Naive thymus-derived CD4-positive, alpha-beta T cell (primary cell): ENCODE measurements at places on chromosomes 12 and 14.

- no peak for DNase-seq
These were observed 19.2 kb upstream of the CACNA2D4 start for GRCh38 chr12:1937481-1938224.

DNA sequence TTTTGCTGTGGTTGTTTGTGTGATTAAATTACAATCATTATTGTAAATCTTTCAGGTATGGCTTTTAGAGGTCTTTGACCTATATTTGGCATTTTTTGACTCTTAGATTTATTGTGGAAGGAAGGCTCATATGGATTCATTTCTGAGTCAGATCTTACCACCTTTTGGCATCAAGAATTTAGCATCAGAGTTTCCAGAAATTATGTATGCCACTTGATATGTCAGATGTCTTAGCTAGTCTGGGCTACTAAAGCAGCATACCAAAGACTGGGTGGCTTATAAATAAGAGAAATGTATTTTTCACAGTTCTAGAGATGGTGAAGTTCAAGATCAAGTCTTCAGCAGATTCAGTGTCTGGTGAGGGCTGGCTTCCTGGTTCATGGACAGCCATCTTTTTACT lies 129.5 kb upstream of the PZP start:
- no peak for DNase-seq

GRCh38 chr14:58362798-58363412 lies 32.8 kb upstream of the TOMM20L start:
- DNase-seq, result peak; percentile 40

GRCh38 chr14:33686218-33686617 lies 264.7 kb downstream of the EGLN3 start:
- DNase-seq, result no peak

DNA sequence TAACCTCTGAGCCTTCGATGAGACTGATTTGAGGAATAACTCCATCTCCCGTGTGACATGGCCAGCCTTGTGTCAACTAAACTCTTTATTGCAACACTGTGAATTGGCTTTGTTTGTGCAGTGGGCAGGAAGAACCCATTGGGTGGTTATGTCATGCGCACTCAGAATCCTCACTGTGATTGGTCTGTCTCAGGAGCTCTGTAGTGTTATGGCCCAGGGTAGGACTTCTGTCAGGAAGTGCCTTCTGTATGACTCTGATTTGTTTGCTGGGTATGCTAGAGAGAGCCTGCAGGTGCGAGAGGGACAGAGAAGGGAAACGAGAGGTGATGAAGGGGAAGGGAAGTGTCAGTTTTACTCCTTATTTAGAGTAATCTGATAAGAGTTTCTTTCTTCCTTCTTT lies 71.5 kb upstream of the DCD start:
- no peak for DNase-seq

DNA sequence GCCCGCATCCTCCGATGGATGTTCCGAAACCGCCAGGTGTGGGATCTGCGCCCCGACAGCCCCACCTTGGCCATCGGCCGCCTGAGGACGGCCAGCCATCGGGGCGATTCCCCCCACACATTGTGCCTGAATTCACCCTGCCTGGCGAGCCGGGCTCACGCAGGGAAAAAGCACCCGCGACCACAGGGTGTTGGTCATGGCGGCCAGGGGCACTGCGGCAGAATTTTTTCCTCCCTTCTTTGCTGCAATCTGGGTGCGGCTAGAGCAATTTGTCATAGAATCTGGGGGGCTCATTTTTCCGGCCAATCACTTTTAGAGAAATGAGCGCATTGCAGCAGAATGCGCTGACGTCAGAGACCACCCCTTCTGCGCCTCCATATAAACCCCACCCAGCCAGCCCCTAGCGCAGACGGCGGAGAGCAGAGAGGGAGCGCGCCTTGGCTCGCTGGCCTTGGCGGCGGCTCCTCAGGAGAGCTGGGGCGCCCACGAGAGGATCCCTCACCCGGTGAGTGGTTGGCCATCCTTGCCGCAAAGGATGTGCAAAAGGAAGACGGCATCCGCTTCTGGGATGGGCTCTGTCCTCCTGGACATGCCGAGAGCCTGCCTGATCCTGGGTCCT lies at the start of gene MEG3:
Gene MEG3 (plus strand): TSS at position 406 of the 619 bp plus-strand sequence.
- DNase-seq, result no peak

GRCh38 chr12:8076366-8076765 lies 5.7 kb upstream of the NECAP1 start:
- DNase-seq, result no peak

DNA sequence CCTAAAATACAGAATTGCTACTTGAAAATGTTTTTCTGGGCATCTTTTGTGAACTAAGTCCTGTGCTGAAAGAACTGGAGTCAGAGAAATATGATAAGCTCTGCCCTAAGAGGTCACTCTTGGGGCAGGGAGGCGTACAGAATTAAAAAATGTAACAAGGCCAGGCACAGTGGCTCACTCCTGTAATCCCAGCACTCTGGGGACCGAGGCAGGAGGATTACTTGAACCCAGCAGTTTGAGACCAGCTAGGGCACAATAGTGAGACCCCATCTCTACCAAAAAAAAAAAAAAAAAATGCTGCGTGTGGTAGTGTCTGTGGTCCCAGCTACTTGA lies 46.0 kb downstream of the TMCC3 start:
- no peak for DNase-seq

GRCh38 chr12:49655595-49656236 lies 32.4 kb downstream of the PRPF40B start:
- no peak for DNase-seq

- DNase-seq, result no peak
These were observed 92.8 kb downstream of the ASCL1 start for GRCh38 chr12:103050273-103050672.

GRCh38 chr12:20445687-20446086 lies 77.3 kb downstream of the PDE3A start:
- no peak for DNase-seq

DNA sequence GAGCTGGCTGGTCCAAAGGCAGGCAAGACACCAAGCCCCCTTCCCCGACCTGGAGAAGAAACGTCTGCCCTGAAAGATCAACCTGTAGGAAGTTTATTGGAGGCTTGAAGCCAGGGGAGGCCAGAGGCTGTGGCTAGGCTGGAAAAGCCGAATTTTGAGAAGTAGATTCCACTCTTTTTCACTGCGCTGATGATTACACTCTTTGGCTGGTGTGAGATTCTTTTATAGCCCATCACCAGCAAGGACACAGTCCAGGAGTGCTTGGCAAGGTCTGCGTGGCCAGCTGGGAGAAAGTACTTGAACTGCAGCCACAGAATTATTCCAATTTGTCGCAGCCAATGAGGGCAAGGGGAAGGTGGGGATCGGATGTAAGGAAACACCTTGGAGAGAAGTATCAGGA lies 45.0 kb downstream of the SYNE3 start:
- no peak for DNase-seq

DNA sequence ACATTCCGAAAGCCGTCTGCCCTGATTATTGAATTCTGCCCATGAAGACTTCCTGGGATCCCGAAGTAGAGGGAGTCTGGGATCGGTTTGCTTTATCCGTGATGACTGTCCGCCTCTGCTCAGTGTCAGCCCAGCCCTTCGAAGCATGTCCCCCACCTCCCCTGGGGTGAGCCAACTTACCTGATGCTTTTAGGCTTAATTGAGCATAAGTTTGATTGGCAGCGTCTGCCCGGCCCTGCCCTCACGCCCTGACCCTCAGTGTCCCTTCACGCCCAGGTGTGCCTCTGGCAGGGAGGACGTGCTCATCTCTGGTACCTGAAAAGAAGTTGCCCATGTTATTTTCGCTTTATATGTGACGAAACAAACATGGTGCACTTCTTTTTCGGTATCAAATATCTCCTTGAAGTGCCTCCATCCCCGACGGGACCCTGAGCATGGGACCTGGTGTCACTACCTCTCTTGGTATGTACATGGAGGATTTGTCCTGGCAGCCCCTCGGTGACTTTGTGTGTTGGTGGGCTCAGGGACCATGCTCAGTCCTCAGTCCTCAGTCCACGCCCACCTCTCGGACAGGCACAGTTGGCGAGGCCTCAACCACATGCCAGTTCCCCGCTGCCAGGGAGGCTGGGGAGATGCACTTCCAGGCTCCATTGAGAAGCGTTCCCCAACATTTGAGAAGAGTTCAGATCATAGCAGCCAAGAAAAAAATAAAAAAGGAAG lies 130.1 kb upstream of the RTL1 start:
- DNase-seq, result no peak

GRCh38 chr12:88307961-88308360 lies 165.9 kb downstream of the TMTC3 start:
- DNase-seq, result no peak

GRCh38 chr14:78248501-78249090 lies 78.4 kb downstream of the NRXN3 start:
- DNase-seq, result no peak

DNA sequence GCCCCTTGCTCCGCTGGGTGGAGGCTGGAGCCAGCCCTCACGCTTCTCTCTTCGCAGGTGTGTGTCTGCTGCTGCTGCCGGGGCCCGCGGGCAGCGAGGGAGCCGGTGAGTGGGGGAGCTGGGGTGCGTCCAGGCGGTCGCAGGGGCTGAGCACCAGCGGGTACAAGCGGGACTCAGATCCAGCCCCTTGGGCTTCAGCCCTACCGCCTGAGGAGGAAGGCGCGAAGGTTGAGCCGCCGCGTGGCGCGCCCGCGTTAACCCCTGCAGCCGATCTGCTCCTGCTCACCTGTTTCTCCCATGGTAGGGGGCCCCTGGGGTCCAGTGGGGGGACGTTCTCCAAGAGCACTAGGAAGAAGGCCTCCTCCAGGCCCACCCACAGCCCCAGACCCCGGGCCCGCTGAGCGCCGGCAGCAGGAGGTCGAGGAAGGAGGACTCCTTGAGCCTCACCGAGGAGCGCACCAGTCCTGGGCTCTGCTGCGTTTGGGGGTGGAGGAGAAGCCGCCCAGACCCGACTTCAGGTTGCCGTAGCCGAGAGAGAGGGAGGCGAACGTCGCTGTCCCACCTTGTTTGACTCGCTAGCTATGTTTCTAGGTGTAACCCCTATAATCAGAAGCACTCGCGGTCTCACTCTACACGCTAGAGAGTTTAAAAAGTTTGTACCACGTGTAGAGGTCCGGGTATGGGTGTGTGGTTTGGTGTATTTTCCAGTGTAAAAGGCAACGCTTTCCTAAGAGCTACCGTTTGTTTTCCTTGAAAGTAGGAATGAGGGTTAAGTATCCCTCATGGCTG lies 834 bp downstream of the COCH start:
- DNase-seq, result no peak

DNA sequence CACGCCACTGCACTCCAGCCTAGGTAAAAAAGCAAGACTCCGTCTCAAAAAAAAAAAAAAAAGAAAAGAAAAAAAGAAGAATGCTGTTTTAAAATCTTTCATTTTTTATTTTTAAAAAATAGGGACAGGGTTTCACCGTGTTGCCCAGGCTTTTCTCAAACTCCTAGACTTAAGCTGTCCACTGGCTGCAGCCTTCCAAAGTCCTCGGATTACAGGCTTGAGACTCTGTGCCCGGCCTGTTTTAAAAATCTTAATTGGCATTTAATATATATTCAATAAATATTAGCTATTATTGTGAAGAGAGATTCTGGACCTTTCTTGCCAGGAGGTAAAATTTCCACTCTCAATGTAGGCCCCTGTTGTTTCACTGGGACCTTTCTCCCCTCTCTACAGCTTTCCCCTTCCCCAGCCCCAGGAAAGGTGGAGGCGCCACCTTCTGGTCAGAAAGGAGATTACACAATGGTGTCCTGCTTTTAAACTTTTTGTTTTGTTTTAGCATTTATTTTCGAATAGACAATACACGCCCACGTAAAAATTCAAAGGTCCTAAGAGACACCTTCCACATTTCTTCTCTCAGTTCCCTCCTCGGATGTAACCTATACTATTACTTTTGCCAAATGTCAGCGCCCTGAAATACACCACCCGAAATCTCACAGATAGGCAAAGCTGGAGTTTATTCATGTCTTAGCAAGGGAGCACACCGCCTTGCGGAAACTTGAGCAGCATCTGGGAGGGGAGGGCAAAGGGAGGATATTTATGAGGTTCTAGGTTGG lies 23.8 kb upstream of the PHC1 start:
- peak; percentile 39 for DNase-seq

DNA sequence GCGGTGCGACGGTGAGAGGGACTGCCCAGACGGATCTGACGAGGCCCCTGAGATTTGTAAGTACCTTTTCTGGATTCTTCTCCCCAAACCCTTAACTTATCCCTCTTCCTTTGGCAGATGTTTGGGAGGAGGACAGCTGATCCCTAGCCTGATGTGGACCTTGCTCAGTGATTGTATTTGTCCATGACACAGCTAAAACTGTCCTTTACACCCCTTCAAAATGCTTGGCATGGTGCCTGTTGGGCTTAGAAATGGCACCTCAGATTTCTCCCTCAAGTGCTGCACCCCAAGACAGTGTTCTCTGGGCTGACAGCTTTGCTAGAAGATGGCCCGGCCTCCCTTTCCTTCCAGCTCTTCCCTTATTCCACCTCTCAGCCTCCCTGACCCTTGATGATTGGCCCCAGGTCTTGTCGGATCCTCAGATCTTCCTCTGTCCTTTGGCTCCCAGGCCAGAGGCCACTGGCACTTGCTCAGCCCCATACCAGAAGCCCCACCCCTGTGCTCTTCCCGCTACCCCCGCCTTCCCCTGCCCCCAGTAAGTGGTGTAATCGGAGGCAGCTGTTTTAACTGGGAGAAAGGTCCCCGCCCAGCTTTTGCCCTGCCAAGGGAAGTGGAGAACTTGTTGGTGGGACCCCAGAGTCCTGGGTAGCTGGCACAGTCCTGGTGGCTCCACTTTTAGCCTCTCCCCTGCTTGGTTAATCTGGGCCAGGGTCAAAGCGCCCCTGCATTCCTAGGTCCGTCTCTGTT lies 8.7 kb downstream of the LRP1-AS start:
- no peak for DNase-seq

- DNase-seq, result no peak
These were observed 76.9 kb upstream of the PSMA6 start for GRCh38 chr14:35215110-35215813.

- DNase-seq, result no peak
These were observed 6.2 kb upstream of the LHX5 start for GRCh38 chr12:113477842-113478215.

- DNase-seq, result no peak
These were observed 222.9 kb downstream of the ZFP36L1 start for GRCh38 chr14:68569970-68570409.

DNA sequence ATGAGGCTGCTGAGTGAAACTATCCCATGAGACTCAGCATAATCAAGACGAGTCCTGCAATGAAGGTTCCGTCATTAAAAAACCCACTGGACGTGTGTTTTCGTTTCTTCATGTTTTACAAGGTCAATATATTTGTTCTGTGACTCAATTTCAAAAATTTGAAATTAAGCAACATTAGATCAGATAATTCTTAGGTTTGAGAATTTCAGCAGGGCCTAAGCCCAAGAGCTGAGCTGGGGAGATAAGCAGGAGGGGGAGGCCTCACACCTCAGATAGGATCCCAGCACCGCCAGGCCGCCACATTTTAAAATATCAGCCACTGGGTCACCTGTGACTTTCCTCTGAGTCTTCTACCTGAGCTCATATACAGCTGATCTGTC lies 13.3 kb downstream of the STX2 start:
- DNase-seq, result no peak

DNA sequence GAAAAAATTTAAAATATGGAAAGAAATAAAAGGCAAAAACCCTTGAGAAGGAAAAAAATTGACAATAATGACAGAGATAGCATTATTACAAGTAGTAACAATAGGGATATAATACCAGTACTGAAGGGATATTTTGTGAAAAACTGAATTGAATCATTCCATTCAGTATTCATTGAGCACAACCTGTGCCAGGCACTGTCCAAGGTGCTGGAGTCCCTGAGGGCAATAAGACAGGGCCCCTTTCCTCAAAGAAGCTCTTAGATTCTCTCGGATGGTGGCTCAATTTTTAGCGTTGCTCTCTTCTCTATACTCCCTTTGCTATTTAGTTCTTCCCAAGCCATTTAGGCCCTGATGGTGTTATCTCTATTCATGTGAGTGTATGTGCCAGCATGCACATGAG lies 34.3 kb upstream of the GAS2L3 start:
- no peak for DNase-seq
